ENCODE measurements at places on chromosomes 5 and 9.

GRCh38 chr5:104606258-104606829 lies 1043.8 kb upstream of the NUDT12 start:
- DNase-seq: no peak

DNA sequence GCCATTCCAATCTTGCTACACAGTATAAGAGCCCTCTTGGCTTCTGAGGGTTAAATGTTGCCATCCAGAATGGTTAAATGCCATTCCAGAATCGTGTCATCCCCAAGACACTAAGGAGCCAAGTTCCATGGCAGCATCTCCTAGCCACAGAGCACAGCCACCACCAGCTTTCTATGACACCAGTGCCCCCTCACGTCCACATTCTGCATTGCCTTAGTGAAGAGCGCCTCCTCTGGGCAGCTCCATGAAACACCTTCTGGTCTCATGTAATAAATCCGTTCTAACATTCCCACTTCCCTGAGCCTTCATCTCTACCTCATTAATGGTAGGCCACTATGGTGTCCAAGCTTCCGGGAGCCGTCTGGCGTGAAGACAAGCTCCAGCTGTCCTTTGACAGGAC lies 12.4 kb downstream of the CBY3 start:
- DNase-seq: no peak

GRCh38 chr5:29214839-29215238 lies 1978.6 kb upstream of the CDH6 start:
- DNase-seq: no peak

DNA sequence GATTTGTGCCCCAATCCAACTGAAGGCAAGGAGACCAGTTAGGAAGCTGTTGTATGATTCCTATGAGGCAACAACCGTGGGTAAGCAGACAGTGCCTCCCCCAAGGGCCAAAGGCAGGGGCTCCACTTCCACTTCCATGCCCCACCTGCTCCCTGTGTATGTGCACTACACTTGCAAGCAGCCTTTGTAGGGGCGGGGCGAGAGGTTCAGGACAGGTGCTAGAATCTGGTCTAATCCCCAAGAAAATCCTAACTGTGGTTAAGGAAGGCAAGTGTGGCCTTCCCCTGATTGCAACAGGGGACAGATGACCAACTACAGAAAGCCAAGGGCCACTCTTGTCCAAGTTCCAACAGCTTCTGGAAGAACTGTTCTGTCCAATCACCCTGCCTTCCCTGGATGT lies 41.7 kb downstream of the B4GALT1 start:
- DNase-seq: no peak

DNA sequence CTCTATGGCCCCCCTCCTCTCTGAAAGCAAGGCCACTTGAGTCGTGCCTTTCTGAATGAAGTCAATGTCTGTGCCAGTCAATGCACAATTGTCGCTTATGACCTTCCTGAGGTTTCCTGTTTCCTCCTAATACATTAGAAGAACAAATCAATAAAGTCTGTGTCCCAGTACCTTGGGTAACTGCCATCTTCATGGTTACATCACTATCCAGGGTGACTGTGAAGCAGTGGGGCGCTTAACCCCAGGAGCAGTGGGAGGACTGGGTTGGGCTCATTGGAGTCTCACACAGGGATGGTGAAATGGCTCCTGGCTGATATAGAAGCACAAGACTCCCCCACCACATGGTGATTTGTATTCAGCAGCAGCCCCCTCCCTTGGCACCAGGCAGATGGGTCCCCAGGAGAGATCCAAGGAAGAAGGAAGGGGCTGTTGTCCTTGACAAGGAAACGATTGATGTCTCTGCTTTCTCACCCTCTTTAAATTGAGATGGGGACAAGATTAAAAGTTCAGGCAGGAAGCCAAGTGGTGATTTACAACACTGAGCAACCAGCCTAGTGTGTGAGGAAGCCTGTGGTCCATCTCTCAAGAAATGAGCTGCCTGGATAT lies 261.9 kb upstream of the ZNF462 start:
- no peak for DNase-seq

GRCh38 chr9:131027872-131028179 lies 18.9 kb downstream of the LAMC3 start:
- no peak for DNase-seq

DNA sequence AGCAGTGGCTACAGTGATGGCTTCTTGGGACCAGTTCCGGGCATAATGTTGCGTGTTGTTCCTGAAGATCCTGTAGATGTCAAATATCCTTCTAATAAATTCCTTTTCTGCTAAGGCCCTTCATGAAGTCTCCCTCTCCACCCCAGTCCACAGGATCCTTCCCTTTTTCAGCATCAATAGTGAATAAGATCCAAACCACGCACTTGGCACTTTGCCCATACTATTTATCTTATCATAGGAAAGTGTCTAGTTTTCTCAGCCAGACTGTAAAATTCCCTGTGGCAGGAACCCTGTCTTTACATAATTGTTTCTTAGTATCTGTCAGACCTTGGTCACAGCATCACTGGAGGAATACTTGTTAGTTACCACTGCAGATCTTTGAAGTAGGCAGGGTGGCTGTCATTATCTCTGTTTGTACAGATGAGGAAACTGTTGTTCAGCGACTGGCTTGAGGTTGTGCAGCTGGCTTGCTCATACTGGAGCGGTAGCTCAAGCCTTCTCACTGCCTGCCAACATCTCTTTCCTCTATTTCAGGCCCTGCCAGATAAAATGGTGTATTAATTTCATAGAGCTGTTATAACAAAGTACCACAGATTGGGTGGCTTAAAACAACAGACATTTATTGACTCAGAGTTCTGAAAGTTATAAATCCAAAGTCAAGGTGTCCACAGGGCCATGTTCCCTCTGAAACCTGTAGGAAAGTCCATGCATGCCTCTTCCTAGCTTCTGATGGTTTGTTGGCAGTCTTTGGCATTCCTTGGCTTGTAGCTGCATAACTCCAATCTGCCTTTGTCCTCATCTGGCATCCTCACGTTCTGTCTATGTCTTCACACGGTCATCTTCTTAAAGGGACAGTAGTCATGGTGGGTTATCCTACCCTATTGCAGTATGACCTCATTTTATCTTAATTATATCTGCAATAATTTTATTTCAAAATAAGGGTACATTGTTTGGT lies 33.5 kb upstream of the APC start:
- DNase-seq: no peak

DNA sequence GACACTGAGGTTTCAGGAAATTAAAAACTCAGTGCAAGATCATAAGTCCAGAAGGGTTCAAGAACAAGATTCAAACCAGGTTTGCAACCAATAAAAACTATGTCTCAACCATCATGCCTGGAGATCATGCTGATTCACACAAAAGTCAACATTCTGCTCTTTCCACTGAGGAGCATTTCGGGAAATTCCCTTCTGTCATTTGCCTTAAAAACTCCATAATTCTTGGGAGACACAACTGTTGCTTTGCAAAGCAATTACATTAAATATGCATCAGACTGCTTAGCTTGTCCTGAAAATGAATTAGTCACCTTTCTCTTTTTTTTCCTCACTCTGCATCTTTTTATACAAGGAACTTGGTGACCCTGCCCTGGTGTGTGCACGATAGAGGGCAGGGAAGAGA lies 275.9 kb upstream of the ZNF462 start:
- DNase-seq: no peak

GRCh38 chr9:124218438-124218982 lies 39.2 kb upstream of the NEK6 start:
- DNase-seq: no peak

DNA sequence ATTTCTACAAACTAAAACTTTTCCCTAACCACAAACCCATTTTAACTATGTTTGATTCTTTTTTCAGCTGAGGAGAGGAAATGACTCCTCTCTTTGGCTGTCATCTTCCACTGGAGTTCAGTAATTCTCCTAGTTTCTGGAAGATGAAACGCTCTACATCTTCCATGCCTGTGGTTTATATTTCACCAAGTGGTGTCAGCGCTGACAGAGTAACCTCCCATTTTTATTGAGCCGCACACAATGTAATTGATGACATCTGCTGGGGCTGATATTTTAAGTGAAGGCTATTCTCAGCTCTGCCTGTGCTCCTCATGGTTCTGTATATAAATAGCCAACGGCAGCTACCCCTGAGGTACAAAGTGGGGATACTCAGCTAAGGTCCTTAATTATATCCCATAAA lies 234.6 kb downstream of the SPOCK1 start:
- DNase-seq: no peak

- no peak for DNase-seq
These were observed 158.7 kb downstream of the ARRDC3 start for GRCh38 chr5:91224456-91224855.

- DNase-seq: no peak
These were observed 74.9 kb downstream of the LMX1B start for GRCh38 chr9:126688617-126689016.

GRCh38 chr5:131530706-131531331 lies 104.2 kb downstream of the RAPGEF6 start:
- DNase-seq: no peak

- no peak for DNase-seq
These were observed 139.3 kb upstream of the FBXL17 start for GRCh38 chr5:108521011-108521700.

- DNase-seq: no peak
These were observed 123.7 kb downstream of the INSYN2B start for GRCh38 chr5:169856571-169856970.
